ENCODE measurements at places on chromosomes 2 and 18. TPM values are rescaled to one million over a fixed set of nuclear protein-coding genes. Genes with fewer than 3 reads are reported as not detected.

- DNase-seq, result no peak
Measured at GRCh38 chr2:47190188-47190881, 35.2 kb upstream of the STPG4 start.

AGBL5 gene
- total RNA-seq, result 9.4 TPM

- DNase-seq, result no peak
Measured at GRCh38 chr18:73232933-73233332, 365.1 kb upstream of the NETO1 start.

IHH gene
- not detected for total RNA-seq

GRCh38 chr2:200431996-200432705 lies 77.7 kb downstream of the KCTD18 start:
- DNase-seq, result no peak

TRIM43 gene
- not detected for total RNA-seq

MPV17 gene
- total RNA-seq, result 47.2 TPM

DNA sequence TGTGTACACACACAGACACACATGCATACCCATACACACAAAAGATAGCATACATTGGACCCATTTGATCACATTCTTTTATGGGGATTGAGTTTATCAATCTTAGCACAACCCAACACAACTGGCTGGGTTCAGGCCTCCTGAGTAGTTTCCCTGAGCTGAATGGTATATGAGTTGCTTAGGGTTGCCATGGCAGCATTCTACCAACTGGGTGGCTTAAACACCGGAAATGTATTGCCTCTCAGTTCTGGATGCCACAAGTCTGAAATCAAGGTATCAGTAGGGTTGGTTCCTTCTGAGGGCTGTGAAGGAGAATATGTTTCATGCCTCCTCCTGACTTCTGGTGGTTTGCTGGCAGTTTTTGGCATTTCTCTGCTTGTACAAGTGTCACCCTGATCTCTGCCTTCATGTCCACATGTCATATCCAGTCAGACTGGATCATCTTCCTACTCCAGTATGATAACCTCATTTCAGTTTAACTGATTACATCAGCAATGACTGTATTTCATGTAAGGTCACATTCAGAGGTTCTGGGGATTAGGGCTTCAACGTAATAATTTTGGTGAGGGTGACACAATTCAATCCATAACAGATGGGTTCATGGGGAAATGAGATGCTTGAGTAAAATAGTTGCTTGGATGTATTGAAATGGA lies 212.7 kb downstream of the KCNE4 start:
- no peak for DNase-seq

DNA sequence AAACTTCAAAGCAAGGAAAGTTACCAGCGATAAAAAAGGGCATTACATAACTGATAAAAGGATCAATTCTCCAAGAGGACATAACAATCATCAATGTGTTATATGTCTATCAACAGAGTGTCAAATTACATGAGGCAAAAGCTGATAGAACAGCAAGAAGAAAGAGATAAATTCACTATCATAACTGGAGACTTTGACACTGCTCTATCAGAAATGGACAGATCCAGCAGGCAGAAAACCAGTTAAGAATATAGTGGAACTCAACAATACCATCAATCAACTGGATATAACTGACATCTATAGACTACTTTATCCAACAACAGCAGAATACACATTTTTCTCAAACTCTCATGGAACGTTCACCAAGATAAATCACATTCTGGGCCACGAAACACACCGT lies 65.0 kb downstream of the ROCK2 start:
- DNase-seq, result no peak

GRCh38 chr2:3689998-3690748 lies 13.2 kb upstream of the DCDC2C start:
- DNase-seq, result no peak

SP140 gene
- total RNA-seq, result 0.47 TPM

- DNase-seq, result no peak
Measured at GRCh38 chr2:174312581-174313234, 22.0 kb upstream of the SP9 start.

GRCh38 chr2:237665713-237666143 lies 38.3 kb downstream of the LRRFIP1 start:
- DNase-seq, result no peak

DNA sequence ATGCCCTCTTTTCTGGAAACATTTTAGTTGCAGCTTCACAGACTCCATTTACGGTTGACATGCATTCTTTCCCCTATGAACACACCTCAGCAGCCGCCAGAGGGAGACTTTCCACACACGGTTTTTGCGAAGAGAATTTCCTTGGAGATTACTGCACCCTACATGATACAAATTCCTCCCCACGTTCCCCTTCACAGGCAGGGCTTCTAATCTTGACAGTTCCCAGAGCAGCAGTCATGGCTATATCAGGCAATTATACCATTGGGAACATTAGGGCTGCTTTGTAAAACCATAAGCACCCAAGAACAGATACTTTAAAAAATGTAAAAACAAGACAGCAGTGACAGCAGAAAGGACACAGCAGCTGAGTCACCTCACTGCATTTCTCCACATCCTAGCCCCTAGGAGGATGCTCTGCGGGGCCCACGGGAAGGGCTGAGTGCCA lies 253.8 kb downstream of the TGIF1 start:
- DNase-seq, result peak; percentile 69

- no peak for DNase-seq
Measured at GRCh38 chr2:240502430-240503121, 55.2 kb downstream of the ANKMY1 start.

DNA sequence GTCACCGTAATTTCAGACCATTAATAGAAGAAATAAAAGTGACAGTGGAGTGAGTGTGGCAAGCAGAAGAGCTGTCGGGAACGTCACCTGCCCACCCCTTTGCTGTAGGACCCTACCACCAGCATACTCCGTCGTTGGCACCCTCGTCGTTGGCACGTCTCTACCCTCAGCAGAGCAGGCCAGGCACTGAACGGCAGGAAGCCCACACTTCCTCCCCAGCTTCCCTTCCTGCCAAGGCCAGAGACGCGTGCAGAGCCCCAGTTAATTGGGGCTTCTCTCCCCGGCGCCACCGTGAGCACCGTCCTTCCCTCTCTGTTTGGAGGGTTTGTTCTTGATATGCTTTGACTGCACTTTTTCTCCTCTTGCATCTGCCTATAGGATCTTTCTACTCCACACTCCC lies 27.0 kb upstream of the NFATC1 start:
- DNase-seq, result no peak

CCL20 gene
- total RNA-seq, result not detected

- DNase-seq, result no peak
Measured at GRCh38 chr2:158205215-158205614, 103.5 kb downstream of the UPP2 start.

GRCh38 chr2:32947484-32948143 lies 861 bp downstream of the LTBP1 start:
- peak; percentile 71 for DNase-seq

DNA sequence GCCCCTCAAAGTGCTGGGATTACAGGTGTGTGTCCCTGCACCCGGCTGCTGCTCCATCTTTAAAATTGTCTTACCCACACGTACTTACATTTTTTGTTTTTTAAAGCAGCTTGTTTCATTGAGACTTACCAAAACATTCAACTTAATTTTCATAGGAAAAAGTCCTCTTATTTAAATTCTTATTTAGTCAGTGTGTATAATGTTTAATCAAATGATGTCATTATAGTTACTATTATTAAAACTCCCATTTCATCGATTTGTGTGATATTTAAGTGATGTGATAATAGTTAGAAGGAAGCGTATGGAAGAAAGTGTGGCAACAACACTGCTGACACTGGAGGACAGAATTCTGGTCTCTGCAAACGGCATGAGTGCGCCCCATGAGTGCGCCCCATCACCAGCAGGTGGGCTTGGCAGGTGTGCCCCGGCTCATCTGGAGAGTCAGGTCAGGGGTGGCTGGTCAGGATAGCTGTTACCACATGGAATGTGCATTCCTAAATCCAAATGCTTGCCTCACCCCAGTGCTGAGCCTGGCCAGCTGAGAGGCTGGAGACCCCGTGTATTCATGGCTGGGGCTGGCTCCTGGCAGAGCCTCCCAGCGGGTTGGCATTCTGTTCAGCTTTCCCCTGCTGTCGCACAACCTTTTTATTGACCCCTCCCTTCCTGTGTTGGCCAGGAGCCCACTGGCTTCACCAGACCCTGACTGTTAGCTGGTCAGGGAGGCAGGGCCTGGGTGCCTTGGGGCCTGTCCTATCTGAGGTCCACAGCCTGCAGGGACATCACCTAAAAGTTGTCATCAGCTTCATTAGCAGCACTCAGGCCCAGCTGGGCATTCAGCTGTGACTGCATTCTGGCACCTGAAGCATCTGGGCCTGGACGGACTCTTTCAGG lies 79.7 kb downstream of the AGAP1 start:
- DNase-seq, result peak; percentile 85

DNA sequence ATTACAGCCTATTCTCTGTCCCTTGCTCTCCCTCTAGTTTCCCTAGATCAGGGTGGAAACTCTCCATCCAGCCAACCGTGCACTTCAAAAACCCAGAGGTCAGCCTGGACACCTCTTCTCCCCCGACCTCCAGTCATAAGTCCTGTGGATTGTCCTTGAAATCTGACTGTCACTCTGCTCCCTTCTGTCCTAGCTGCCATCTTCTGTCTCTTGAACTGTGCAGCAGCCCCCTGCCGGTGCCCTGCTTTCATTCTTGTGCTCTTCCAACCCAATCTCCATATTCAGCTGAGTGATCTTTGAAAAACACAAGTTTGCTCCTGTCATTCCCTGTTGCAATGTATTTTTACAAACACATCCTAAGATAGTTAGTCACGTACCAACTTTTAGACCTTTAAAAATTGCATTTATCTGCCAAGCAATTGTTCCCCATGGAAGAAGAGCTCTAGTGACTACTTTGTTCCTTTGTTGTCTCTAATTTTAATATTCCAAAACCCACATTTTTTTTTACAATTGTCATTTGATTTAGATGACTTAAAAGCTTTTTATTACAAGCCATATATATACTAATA lies 254.3 kb downstream of the CAMKMT start:
- no peak for DNase-seq

- peak; percentile 88 for DNase-seq
Measured at GRCh38 chr2:12456293-12457106, 260.2 kb upstream of the TRIB2 start.

STK25 gene
- total RNA-seq, result 99.3 TPM

DNA sequence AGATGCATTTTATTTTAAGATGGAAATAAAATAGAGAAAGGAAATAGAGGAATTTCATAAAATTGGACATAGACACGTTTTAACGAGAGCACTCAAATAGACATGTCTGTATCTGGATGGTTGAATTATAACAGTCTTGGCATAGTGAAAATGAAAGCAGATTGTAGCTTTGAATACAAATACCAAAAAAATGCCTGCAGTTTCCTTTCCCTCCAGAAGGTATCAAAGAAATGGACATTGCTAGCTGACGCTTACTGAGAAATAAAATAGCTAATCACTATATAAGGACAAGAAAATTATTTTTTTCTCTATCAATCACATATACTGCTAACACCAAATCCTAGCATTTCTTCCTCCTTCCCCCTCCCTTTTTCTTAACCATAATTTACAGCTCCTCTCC lies 11.4 kb upstream of the MAPRE2 start:
- DNase-seq, result no peak

GRCh38 chr18:31197676-31198075 lies 35.0 kb upstream of the DSC1 start:
- no peak for DNase-seq

KCNF1 gene
- total RNA-seq, result 0.17 TPM

- no peak for DNase-seq
Measured at GRCh38 chr2:201255408-201256033, 4.8 kb upstream of the CASP8 start.

SP100 gene
- 69.2 TPM for total RNA-seq

DNA sequence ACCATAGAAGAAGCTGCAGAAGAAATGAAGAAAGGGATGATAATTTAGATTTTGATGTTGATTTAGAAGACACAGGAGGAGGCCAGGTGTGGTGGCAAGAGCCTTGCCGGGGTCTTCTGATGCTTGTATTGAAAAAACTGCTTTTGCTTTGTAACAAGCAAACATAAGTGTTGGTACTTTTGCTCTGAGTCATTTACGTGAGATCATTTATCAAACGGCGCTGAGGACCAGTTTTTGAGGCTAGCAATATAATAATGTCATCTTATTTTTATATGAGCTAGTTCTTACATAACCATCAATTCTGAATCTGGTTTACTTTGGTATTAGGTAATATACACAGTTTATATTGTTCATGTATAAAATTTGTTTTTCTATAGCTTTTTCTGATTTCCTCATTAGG lies 30.6 kb downstream of the SPTBN1 start:
- no peak for DNase-seq

HOXD12 gene
- total RNA-seq, result not detected

- no peak for DNase-seq
Measured at GRCh38 chr2:33552758-33553461, 46.2 kb downstream of the FAM98A start.

DNA sequence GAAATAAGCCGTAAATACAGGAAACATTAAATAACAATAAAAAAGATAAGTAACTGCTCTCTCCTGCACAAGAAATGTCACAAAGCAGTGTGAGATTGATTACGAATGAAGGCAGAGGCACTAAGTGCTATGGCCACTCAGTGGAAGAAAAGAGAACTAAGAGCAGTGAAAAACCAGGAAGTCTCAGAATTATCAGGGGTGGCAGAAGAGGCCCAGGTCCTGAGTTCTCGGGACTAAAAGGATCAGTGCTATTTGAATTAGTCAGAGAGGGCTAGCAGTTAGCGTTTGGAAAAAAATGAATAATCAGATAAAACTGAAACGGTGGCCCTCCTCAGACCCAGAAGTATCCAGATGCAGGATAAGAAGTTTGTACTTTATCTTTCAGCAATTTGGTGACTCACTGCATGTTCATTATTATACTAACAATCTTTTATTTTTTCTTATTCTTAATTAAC lies 367.1 kb downstream of the ZEB2 start:
- DNase-seq, result no peak

- no peak for DNase-seq
Measured at GRCh38 chr18:27298214-27298804, 113.2 kb upstream of the CHST9 start.

CDKL4 gene
- 0.59 TPM for total RNA-seq
